Calu3 (cell line): ENCODE measurements at places on chromosomes 2 and 18. TPM values are rescaled to one million over a fixed set of nuclear protein-coding genes. Genes with fewer than 3 reads are reported as not detected.

GRCh38 chr18:51789871-51790270, 550.1 kb upstream of the DCC start:
- no peak for DNase-seq

The LONRF2 gene
- 8.7 and 9.7 TPM in 2 replicates for total RNA-seq

GRCh38 chr18:3982541-3982940, 472.6 kb downstream of the DLGAP1 start:
- DNase-seq: no peak

DNA sequence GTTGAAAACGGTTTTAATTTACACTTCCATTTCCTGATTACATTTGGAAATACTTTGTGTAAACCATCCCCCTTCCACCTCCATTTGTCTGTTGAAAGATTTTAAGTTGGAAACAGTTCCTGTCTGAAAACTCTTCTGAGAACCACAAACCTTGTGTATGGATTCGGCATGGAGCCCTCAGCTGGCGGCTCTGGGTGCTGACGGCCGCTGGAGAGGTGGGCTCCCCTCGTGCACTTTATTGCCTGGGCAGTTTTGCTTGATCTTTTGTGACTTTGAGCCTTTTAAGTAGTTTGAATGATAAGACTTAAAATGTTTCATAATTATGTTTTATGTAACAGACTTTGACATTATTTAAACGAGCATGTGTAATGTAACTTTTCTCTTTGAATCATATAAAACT, 11.1 kb downstream of the KLF11 start:
- DNase-seq: no peak

The TRABD2A gene
- total RNA-seq: 0.68 and 1.2 TPM in 2 replicates

DNA sequence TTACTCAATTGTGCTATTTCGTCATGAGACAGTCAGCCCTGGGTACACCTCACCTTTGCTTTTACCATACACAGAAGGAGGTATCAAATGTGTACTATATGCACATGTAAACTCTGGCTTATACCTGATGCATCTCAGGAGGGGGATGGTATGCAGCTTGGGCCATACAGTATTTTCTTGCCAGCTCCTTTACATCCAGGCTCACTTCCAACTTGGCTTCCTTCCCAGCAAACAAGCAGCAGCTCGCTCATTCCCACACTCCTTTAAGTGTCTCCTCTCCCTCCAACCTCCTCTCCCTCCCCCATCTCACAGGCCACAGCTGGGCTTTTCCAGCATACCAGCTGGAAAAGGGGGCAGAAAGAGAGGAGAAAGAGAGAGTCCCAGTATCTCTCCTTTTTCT, 9.6 kb downstream of the MARCHF4 start:
- DNase-seq: no peak

- peak; percentile 8 for DNase-seq
Observed at GRCh38 chr2:176794392-176794791, 418.2 kb upstream of the HNRNPA3 start.

GRCh38 chr2:146265656-146266055, 1579.2 kb upstream of the ACVR2A start:
- no peak for DNase-seq

DNA sequence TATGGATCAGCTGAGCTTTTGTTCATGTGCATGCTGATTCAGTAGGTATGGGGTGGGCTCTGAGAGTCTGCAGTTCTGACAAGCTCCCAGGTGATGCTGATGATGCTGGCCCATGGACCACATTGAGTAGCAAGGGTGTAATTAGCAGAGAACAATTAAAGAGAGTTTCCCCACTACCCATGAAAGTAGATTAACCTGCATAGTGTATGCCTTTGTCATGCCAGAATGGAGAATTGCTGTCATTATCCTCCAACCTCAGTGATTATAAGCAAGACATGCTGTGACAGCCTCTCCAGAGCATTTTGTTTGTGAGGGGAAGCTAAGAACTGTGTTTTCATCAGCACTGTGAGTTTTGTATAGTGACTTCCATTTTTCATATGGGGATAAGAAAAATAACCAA, 59.5 kb upstream of the LYPD1 start:
- no peak for DNase-seq

GRCh38 chr2:201980946-201981345, 52.7 kb upstream of the FZD7 start:
- no peak for DNase-seq

DNA sequence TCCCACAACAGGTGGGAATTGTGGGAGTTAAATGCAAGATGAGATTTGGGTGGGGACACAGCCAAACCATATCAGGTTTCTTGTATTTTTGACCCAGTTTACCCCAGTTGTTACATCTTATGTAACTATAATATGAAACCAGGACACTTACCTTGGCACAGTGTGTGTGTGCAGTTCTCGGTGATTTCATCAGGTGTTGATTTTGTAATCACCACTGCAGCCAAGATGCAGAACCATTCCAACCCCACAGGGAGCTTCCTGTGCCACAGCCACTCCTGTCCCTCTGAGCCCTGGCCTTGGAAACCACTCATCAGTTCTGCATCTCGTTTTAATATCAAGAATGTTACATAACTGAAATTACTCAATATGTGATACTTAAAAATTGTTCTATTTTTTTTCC, 31.8 kb downstream of the ATP9B start:
- DNase-seq: no peak

The IL18RAP gene
- not detected in 2 replicates for total RNA-seq

The FBXO48 gene
- 2.4 and 2.5 TPM in 2 replicates for total RNA-seq

DNA sequence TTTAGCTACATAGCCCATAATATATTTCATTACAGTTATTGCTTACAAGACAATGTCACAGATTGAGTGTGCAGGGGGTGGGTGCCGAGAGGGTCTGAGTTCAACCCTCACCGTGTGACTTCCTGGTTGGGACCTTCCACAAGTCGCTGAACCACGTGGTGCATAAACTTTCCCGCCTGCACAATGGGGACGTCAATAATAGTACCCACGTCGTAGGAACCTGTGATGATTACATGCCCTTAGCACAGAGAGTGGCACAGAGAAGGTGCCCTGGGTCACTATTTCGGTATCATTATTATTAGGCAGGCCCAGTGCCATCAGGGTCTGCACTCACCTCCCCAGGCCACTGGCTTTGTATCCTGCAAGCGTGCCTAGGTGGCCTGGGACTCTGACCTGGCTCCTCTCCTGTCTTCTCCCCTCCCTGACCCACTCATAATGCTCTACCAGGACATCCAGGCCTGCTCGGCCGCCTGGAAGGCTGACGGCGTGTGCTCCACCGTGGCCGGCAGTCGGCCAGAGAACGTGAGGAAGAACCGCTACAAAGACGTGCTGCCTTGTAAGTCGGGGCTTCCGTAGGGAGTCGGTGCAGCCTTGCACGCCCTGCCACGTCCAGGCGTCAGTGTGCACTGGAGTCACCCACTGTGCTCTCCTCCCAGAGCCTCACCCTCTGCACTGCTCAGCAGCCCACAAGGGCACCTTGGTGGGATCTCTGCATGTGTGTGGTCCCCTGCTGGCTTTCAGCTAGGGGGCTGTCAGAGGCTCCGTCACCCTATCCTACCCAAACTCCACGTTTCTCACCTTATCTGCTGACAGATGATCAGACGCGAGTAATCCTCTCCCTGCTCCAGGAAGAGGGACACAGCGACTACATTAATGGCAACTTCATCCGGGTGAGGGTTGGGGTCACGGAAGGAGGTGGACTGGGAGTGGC, 2.8 kb downstream of the PTPN18 start:
- no peak for DNase-seq

The ZSCAN30 gene
- total RNA-seq: 15.9 and 17.0 TPM in 2 replicates

GRCh38 chr2:241861264-241861663, 2.6 kb upstream of the PDCD1 start:
- no peak for DNase-seq

DNA sequence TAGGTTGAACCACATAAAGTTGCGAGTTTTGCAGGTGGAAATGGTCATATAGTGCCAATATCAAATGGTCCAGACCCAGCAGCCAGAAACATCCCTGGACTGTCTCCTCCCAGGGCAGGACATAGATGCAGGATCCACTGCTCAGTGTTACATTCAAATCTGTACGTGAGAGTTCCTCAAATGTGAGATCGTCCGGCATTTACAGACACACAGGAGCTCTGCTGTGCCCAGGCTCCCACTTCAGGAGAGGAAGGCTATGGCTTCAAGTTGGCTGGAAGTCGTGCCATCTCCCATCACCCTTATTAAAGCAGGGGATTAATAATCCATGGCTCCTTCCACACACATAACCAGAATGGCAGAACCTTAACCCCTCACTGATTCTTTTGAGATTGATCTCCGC, 688.2 kb upstream of the HS6ST1 start:
- DNase-seq: no peak

DNA sequence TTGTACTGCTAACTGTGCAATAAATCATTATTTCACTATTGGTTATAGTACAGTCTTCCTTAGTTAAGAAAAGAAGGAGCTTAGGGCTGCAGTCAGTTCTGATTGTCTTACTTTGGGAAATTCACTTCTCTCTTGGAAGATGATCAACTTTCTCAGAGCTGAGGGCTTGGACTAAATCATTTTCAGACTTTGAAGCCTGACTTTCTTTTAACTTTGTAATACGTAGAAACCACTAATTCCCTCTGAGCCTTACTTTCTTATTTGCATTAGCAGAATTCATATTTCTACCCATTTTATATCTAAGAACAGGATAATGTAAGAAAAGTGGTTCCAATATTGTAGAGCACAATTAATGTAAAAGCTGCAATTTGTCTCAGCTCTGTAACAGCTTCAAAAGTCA, 386.4 kb downstream of the TRIB2 start:
- DNase-seq: no peak

GRCh38 chr18:41145516-41145915, 809.5 kb upstream of the PIK3C3 start:
- no peak for DNase-seq

The HJURP gene
- total RNA-seq: 58.5 and 71.0 TPM in 2 replicates

GRCh38 chr18:42296723-42297122, 341.7 kb downstream of the PIK3C3 start:
- DNase-seq: no peak

The GRHL1 gene
- 9.0 and 11.7 TPM in 2 replicates for total RNA-seq

The RAX gene
- not detected in 2 replicates for total RNA-seq

DNA sequence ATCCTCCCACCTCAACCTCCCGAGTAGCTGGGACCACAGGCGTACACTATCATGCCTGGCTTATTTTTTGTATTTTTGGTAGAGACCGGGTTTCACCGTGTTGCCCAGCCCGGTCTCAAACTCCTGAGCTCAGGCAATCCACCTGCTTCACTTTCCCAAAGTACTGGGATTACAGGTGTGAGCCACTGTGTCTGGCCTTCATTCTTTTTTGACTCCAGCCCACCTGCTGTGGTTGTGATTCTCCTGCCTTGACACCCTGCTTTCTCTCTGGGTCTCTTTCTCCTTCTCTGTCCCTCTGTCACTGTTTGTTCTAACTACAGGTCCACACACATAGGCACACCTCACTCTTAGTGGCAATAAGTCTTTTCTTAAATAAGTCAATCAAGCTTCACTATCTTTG, 85.3 kb downstream of the FTCDNL1 start:
- no peak for DNase-seq

- peak; percentile 62 for DNase-seq
Observed at GRCh38 chr2:42663106-42663780, 94.8 kb downstream of the MTA3 start.

The LAMA1 gene
- total RNA-seq: not detected in 2 replicates

The TRIM43 gene
- total RNA-seq: not detected in 2 replicates

The GPR39 gene
- total RNA-seq: 24.1 and 24.9 TPM in 2 replicates

The LGALSL gene
- total RNA-seq: 9.3 and 12.1 TPM in 2 replicates

- DNase-seq: no peak
Observed at GRCh38 chr18:8773980-8774379, 68.6 kb downstream of the MTCL1 start.

The TMEM198 gene
- total RNA-seq: 5.2 and 5.9 TPM in 2 replicates

The RASGRP3 gene
- total RNA-seq: 4.6 and 10.4 TPM in 2 replicates

DNA sequence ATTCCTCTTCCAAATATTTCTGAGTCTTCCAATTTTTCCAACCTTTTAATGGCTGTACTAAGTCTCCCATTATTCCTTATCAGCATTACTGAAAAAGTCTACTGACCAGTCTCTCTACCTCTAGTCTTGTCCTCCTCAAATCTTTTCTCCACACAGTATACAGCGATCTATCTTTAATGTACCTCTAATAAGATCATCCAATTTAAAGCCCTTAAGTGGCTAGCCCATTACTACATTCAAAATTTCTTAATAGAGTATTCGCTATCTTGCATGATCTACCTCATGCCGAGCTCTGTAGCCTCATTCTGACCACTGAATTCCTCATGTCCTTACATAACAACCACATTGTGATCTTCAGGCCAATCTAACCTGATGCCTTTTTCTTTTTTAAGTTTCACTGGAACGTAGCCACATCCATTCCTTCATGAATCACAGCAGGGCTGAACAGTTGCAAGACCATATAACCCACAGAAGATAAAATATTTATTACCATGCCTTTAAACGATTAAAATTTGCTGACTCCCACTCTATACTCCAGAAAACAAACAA, 57.9 kb downstream of the SLC66A3 start:
- DNase-seq: no peak

The CYP26B1 gene
- 3.0 and 5.1 TPM in 2 replicates for total RNA-seq

The ACTG2 gene
- not detected in 2 replicates for total RNA-seq

- DNase-seq: no peak
Observed at GRCh38 chr2:102356381-102356712, 751 bp downstream of the IL18R1 start.

GRCh38 chr18:37297106-37297505, 268.5 kb downstream of the CELF4 start:
- DNase-seq: no peak

The DCDC2C gene
- total RNA-seq: not detected in 2 replicates

The CAPN10 gene
- total RNA-seq: 49.3 and 52.6 TPM in 2 replicates
